ENCODE measurements at places on chromosomes 3 and 15.

DNA sequence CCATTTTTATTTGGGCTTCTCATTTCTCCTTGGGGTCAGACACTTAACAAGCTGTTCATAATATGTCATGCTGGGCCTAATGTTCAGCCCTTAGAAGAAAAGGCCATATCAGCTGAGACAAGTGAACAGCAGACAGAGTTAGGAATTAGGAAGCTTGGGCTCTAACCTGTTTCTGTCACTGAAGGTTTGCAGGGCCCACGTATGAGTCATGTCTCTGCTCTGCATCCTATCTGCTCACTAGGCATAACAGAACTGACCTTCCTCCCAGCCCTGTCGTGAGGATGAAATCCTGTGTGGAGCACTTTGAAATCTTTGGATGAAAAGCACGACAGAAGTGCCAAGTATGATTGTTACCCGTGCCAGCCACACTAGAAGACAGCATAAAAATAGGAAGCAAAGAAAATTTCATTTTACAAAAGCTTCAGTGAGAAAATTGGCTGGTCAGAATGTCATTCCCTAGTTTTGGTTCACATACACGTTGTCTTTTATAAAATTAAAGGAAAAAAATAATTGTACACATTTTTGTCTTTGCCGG, 26.5 kb upstream of the CD47 start:
- DNase-seq, result no peak

- DNase-seq, result no peak
These were observed 51.6 kb upstream of the FSIP1 start for GRCh38 chr15:39834256-39834655.

DNA sequence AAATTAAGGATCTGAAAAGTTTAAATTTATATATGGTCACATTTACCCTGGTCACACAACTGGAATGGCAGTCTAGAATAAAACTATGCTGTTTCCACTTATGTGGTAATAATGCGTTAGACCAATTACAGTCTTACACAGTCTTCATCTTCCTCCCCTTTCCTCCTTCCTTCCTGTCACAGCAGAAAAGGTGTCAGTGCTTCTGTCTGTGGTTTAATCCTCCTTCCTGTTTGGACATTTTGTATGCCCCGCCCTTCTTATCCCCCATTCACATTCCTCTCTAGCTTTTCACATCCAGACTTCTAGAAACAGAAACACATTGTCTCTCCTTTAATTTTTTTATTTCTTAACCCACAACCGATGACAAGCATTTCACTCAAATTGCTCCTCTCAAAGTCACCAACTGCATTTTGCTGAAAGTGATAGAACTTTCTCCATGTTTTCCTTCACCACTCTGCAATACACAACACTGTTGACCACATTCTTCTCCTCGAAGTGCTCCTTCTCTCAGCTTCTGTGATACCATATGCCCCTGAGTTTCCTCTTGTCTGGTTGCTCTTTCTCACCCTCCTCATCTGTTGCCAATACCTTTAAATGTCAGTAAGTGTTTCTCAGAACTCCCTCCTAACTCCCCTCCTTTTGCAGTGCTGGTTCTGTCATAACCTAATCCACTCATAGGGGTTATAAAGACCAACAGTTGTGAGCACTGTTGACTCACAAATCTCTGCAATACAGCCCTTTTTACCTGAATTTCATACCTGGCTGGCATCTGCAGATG, 271.6 kb downstream of the UBE2E2 start:
- DNase-seq, result no peak

GRCh38 chr3:38059591-38059990, 20.6 kb downstream of the DLEC1 start:
- no peak for DNase-seq

GRCh38 chr15:46080016-46080415, 445.2 kb downstream of the SQOR start:
- no peak for DNase-seq

GRCh38 chr15:70112074-70112395, 14.3 kb upstream of the TLE3 start:
- no peak for DNase-seq

- no peak for DNase-seq
These were observed 36.4 kb upstream of the COPB2 start for GRCh38 chr3:139425745-139426400.

DNA sequence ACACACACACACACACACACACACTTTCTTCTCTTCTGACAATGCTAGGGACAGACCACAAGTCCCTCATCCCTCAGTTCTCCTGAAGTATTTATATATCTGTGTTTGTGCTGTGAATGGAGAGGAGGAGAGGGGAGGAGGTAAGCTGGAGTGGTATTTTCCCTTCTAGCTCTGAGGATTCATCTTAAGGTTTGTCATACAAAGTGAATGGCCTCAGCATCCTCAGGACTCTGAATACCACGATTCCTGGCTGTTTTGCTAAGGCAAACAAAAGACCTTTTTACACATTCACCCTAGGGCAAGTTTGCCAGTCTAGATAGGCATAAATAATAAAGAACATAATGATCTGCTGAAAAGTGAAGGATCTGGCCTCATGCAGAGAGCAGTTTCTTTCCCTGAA, 65.7 kb upstream of the CHMP2B start:
- DNase-seq, result no peak

- DNase-seq, result no peak
These were observed 260.7 kb downstream of the OPA1 start for GRCh38 chr3:193853511-193854219.

DNA sequence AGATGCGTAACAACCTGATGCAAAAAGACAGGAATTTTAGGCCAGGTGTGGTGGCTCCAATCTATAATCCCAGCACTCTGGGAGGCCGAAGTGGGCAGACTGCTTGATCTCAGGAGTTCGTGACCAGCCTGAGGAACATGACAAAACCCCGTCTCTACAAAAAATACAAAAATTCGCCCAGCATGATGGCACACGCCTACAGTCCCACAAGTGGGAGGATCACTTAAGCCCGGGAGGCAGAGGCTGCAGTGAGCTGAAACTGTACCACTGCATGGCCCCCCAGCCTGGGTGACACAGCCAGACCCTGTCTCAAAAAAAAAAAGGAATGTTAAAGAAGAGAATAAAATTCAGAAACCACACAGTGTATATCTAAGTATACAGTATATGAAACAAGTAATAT, 40.7 kb downstream of the PTPN9 start:
- DNase-seq, result no peak

GRCh38 chr15:82640672-82641071, 6.5 kb downstream of the CPEB1 start:
- DNase-seq, result no peak

DNA sequence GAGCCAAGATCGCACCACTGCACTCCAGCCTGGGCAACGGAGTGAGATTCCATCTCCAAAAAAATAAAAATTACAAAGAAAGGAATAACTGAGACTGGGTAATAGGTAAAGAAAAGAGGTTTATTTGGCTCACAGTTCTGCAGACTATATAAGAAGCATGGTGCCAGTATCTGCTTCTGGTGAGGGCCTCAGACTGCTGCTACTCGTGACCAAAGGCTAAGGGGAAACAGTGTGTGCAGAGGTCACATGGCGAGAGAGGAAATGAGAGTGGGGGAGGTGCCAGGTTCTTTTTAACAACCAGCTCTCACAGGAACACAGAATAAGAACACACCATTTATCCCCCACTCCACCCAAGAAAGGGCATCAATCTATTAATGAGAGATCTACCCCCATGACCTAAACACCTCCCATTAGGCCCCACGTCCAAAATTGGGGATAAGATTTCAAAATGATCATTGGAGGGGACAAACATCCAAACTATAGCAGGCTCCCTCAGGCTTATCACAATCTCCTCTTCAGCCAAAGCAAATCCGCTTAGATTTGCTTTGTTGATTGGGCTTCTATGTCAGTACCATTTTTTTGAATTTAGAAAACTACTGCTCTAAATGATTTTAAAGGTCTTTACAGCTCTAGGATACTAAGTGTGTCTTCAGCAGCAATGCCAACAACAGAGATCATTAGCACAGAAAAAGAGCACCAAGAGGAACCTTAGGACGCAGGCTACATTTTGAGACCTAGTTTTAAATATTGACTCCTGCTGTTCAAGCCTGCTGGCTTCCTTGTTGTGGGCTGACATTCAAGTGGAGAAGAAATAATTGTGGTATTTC, 84.2 kb upstream of the TBL1XR1 start:
- no peak for DNase-seq

DNA sequence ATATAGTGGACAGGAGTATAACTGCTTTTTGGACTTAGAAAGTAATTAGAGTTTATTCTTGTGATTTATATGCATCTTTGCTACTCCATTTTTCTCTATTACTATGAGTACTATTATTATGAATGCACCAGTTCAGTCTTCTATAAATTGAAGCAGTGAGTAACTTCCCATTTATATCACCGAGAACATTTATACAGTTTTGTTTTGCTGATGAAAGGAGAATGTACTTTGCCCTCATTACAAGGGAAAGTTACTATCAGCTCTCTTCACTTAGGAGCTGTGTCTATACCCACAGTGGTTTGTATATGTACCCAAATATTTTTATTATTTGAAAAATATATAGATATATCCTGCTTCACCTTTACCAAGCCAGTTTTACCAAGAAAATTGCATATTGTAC, 5.7 kb downstream of the KBTBD12 start:
- no peak for DNase-seq

DNA sequence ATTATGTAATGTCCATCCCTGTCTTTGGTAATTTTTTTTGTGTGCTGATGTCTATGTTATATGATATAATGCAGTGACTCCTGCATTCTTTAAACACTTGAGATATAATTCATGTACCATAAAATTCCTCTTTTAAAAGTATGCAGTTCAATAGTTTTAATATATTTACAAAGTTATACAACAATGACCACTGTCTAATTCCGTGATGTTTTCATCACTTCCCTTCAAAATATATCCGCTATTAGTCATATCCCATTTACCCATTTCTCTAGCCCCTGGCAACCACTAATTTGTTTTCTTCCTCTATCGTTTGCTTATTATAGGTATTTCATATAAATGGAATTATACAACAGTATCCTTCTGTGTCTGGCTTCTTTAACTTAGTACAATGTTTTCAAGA, 64.9 kb upstream of the SUCLG2 start:
- DNase-seq, result no peak

GRCh38 chr15:22936577-22937472, 43.3 kb downstream of the CYFIP1 start:
- no peak for DNase-seq

DNA sequence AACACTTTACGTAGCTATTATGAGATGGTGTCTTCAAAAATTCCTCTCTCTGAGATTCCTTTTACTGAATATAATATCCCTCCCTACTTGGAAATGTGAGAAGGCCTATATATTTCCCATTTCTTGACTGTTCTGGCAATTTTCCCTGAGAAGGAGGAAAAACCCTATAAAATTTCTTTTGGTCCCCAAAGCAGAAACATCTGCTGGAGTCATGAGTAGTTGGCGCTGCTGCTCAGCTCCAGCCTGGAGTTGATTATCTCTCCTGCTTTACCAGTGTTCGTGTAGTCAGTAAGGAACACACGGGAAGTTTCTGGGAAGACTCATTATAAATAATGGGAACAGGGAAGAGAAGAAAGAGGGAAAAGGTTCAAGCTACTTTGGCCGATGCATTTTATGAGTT, 680.1 kb downstream of the EPHA3 start:
- DNase-seq, result no peak

GRCh38 chr3:62845996-62846395, 29.2 kb downstream of the CADPS start:
- DNase-seq, result no peak

DNA sequence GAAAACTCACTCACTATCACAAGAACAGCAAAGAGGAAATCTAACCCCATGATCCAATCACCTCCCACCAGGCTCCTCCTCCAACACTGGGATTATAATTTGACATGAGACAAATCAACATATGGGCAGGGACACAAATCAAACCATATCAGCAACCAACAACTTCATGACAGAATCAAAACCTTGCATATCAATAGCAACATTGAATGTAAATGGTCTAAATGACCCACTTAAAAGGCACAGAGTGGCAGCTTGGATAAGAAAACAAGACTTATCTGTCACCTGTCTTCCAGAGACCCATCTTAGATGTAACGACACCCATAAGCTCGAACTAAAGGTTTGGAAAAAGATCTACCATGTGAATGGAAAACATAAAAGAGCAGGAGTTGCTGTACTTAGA, 40.8 kb downstream of the HDGFL3 start:
- DNase-seq, result no peak

- no peak for DNase-seq
These were observed 38.7 kb upstream of the ROBO2 start for GRCh38 chr3:77001062-77001701.

DNA sequence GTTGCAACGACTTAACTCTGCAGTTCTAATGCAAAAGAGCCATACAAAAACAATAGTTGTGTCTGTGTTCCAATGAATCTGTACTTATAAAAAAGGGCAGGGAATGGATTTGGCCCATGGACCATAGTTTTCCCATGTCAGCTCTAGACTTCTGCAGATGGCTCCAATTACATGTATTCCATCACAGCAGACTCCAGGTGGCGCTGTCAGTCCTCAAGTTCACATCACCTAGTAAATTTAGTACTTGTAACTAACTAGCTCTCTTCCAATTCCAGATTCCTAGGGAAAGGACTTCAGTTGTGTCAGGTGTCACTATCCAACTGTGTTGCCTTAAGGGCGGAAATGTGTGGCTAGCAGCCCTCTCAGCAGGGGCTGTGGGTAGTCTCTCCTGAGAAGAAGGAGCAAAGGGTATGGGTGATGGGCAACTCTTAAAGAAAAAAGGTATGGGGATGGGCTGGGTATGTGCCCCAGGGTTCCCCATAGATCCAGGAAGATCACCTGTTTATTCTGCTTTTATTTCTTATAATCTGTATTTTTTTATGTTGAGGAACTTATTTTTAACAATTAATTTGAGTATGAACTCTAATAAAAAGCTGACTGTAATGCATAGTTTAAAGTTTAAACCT, 36.2 kb downstream of the BBS4 start:
- peak; percentile 55 for DNase-seq

DNA sequence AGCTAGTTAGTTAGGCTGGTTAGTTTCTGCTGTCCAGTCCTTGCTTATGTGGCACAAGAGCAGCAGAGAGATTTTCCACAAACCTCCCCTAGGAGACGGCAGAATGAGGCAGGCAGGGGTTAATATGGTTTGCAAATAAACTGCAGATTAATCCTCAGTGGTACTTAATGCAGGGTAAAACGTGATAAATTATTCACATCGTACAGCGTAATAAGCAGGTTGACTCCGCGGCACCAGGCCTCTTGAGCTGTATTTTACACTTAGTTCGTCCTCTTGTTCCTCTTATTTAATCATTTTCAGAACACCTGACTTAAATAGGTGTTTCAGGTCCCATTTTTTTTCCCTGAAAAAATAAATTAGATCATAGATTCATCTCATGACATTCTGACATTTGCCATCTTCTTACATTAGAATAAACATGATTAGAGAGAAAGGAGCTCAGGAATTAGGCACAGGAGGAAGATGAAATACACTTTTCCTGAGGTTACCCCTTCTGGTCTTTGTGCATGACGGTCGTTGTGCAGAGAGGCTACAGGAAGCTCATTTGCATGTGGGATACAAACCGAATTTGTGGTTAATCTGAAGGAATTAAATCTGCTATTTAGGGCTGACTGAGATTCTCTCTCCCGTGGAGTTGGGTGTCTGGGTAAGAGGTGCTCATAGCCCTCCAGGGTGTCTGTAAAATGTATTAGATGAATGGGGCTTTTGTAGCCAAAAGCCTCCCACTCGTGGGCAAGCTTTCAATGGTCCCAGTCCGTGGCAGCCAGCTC, 27.1 kb upstream of the VPS8 start:
- DNase-seq, result no peak

All from stimulated activated CD4-positive, alpha-beta T cell treated with anti-CD3 and anti-CD28 coated beads, Interleukin-1b, Interleukin-23, amount 100 ng/mL, for 4 hours (primary cell).